Frontal cortex (tissue), 4 donors: ENCODE measurements at places on chromosomes 4 and X. TPM values are rescaled to one million over a fixed set of nuclear protein-coding genes. Genes with fewer than 3 reads are reported as not detected.

CENPVL2 gene
- 3.3 TPM for total RNA-seq

DBET gene
- not detected for total RNA-seq

RS1 gene
- not detected for total RNA-seq

STK32B gene
- total RNA-seq, result 57.5 TPM

CXCL3 gene
- 0.41 TPM for total RNA-seq

AFF2 gene
- 313 TPM for total RNA-seq

MID1 gene
- total RNA-seq, result 7.7 TPM

SLC34A2 gene
- total RNA-seq, result under 0.01 TPM

MND1 gene
- 3.7 TPM for total RNA-seq

HTR2C gene
- 11.0 TPM for total RNA-seq

CC2D2A gene
- 18.8 TPM for total RNA-seq

AMOT gene
- 12.6 TPM for total RNA-seq

- DNase-seq, result peak; percentile 27
Observed at GRCh38 chrX:15497865-15498264, 2.7 kb upstream of the BMX start.

DNA sequence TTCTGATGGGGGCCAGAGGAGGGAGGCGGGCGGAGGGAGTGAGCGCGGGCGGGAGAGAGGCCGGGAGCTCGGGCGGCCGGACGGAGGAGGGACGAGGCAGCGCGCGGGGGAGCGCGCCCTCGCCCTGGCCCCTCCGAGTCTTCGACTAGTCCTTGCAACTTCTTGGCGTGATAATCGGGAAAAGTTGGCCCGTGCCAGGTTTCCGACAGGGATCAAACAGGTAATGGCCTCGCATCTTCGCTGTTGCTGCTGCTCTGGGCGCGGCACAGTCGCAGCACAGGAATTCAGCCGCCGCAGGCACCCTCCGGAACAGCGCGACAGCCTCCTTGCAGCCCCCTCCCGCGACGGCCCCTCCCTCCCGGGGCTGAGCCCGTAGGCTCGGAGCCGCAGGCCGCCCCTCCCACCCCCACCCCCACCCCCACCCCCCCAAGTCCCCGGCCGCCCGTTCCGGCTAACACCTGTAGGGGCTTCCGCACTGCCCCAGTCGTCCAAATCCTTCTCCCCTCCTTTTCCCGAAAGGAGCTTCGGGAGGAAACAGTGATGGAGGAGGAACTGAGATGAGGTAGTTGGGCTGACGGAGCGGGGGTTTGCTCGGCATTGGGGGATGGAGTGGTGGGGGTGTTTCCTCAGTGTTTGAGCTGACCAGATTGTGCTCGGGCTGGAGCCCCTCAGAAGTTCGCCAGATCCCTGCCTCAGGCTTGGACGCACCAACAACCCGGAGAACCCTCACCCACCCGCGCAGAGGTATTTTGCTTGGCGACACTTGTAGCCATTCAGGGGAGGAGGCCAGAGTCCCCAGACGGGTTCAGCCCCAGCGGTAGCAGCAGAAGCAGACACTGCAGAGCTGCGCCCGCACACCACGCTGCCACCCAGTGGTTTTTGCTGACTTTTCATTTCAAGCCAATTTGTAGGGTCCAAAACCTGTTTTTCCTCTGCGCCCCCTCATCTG, at the start of gene FGF13:
FGF13 (minus strand) TSS at position 319 of the 949 bp plus-strand sequence. CDS start 714 bp downstream, outside the sequence.
- peak; percentile 28 for DNase-seq

GRCh38 chr4:26150948-26151347, 169.9 kb upstream of the RBPJ start:
- no peak for DNase-seq

DNA sequence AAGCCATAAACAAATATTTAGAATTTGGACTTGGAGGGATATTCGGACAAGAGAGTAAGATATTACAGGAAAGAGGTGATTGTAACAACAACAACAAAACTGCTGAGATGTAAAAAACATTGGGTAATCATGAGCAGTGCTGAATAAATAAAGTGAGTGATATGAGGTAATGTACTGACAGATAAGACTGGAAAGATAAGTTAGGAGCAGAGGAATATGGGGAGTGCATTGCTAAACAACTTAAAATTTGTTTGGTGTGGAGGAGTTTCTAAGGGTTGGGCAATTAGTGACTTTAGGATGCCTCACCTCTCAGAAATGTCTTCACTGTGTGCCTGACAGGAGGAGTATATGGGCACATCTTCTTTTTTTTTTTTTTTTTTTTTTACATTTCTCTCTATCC, 637.8 kb upstream of the GRIA3 start:
- no peak for DNase-seq

GRCh38 chr4:129342819-129343408, 247.0 kb downstream of the C4orf33 start:
- no peak for DNase-seq

- no peak for DNase-seq
Observed at GRCh38 chr4:26826721-26827120, 33.9 kb upstream of the STIM2 start.

- no peak for DNase-seq
Observed at GRCh38 chr4:57043347-57044251, 64.9 kb downstream of the POLR2B start.

DNA sequence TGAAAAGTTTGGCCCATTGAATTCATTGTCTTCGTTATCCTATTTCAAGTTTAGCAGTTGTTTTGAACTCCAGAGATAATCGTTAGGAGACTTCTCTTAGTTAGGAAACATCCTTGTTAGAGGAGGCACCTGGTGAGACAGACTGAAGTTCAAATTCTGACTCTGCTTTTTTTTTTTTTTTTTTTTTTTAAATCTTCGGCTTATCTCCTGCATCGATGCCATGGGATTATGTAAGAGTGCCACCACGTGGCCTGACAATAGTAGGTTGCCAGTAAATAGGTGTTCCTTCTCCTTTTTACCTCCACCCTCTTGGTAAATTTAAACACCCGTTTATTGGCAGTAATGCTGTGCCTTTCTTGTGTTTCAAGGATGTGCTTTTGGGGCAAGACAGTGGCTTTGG, 149.3 kb downstream of the SOWAHB start:
- DNase-seq, result no peak

GRCh38 chr4:163600727-163601126, 106.2 kb downstream of the TMA16 start:
- DNase-seq, result no peak

- no peak for DNase-seq
Observed at GRCh38 chrX:81208916-81209315, 7.0 kb downstream of the SH3BGRL start.

- no peak for DNase-seq
Observed at GRCh38 chr4:1511441-1512041, 105.3 kb upstream of the NKX1-1 start.

- DNase-seq, result no peak
Observed at GRCh38 chr4:186820391-186820891, 96.8 kb upstream of the FAT1 start.

- DNase-seq, result no peak
Observed at GRCh38 chr4:119032921-119033685, 102.5 kb upstream of the MYOZ2 start.

DNA sequence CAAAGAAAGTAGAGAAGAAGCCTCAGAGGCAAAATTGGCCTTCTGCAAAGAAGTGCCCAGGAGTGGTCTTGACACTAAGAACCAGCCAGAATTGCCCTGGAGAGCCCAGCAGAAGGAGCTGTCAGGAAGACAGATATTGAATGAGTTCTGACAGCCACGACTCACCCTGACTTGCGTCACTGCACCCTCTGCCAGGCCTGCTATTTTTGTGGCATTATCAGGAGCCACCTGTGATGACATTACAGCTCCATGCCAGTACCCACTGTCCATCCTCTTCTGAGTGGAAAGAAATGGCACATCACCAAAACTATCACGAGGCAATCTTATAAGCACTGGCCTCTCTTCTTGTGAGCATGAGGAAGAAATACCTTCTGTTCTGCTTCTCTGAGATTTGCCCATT, 67.7 kb downstream of the SMIM20 start:
- DNase-seq, result no peak

- DNase-seq, result peak; percentile 12
Observed at GRCh38 chr4:169348541-169348940, 77.8 kb upstream of the SH3RF1 start.

GRCh38 chr4:105126311-105127169, 20.1 kb upstream of the TET2 start:
- no peak for DNase-seq

DNA sequence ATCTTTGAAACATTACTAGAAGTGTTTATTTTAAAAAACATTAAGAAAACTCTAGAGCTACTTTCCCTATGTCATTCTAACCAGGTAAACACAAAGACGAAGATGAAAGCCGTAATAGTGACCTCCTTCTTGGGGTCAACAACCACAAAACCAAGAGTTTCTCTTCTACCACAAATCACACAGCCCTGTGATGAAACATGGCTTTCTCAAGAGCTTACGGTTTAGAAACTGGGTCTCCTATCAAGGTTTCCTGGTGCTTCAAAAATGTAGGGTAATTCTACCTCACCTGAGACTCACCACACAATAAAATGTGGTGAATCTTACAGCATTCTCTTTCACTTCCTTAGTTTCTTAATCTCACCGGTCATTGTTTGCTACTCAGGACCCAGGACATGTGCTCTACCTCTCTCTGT, 50.9 kb downstream of the CORIN start:
- DNase-seq, result no peak

- DNase-seq, result no peak
Observed at GRCh38 chr4:154738426-154738825, 5.4 kb upstream of the LRAT start.

GRCh38 chr4:71239365-71239764, 99.5 kb upstream of the SLC4A4 start:
- no peak for DNase-seq

DNA sequence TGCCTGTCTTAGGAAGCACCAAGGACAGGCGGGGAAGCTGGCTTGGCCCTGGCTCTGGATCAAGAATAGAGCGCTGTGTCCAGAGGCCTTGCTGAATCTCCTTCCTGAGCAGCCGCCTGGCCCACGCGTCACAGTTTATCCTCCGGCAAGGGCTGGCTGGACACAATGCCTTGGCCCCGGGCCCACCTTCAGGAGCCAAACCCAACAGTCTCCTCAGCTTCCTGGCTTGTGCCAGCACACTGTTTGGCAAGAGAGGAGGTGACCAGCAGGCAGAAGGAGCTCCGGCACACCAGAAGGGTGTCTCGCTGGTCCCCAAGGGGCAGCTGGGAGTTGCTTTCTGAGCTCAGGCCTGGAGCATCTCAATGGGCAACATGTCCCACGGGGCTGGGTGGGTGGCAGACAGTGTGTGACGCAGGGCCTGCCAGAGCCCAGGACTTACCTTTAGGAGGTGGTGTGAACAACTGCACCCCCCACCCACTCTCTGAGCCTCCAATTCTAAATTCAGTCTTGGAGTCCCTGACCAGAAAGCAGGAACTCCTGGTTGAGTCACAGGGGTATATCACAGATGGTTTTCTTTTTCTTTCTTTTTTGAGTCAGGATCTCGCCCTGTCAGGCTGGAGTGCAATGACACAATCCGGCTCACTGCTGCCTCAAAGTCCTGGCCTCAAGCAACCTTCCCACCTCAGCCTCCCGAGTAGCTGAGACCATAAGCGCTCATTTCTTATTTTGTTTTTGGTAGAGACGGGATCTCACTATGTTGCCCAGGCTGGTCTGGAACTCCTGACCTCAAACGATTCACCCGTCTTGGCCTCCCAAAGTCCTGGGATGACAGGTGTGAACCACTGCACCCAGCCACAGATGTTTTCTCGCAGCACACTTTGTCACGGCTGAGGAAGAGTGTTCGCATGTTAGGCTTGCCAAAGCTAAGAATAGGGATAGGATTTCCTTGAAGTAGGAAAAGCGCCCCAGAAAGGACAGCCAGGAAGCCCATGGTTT, 361.2 kb downstream of the BCOR start:
- peak; percentile 30 for DNase-seq

DNA sequence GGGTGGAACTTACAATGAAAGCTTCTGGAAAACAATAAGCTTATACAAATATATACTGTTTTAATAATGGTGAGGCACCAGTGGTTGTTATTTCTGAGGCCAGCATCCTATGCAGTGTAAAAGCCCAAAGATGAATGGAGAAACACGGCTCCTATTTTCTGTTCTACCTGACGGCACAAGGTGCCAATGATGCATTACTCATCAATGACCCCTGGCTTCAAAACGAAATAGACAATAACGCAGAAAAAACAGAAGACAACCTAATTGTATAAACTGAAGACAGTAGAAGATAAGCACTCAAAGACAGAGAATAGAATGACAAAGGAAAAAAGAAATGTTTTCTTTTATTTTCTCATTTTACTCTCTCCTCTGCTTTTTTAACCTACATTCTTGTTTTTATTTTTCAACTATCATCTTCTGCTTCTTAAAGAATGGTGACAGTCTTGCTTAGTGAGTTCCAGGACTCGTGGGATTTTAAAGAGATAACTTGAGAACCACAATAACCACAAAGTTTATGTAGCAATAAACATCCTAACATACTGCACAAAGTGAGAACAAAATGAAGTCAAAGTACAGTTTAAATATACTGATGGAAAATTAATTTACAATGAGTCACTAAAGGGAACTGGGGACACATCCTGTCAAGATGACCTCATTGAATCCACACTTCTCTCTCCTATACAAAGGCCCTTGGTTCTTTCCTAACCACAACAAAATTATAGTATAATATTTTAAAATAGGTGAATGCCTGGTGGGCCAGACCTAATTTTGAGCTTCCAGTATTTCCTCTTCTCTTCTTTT, 169.8 kb downstream of the BTC start:
- no peak for DNase-seq

GRCh38 chrX:123749643-123750042, 16.8 kb upstream of the THOC2 start:
- DNase-seq, result no peak

- DNase-seq, result no peak
Observed at GRCh38 chr4:124806403-124806802, 93.9 kb upstream of the ANKRD50 start.

GRCh38 chrX:116318672-116319071, 117.7 kb upstream of the SLC6A14 start:
- no peak for DNase-seq

- DNase-seq, result no peak
Observed at GRCh38 chr4:90007494-90008167, 113.0 kb downstream of the MMRN1 start.

- no peak for DNase-seq
Observed at GRCh38 chr4:10013722-10014121, 7.6 kb downstream of the SLC2A9 start.

- no peak for DNase-seq
Observed at GRCh38 chr4:183353557-183353956, 31.3 kb upstream of the CLDN24 start.

DNA sequence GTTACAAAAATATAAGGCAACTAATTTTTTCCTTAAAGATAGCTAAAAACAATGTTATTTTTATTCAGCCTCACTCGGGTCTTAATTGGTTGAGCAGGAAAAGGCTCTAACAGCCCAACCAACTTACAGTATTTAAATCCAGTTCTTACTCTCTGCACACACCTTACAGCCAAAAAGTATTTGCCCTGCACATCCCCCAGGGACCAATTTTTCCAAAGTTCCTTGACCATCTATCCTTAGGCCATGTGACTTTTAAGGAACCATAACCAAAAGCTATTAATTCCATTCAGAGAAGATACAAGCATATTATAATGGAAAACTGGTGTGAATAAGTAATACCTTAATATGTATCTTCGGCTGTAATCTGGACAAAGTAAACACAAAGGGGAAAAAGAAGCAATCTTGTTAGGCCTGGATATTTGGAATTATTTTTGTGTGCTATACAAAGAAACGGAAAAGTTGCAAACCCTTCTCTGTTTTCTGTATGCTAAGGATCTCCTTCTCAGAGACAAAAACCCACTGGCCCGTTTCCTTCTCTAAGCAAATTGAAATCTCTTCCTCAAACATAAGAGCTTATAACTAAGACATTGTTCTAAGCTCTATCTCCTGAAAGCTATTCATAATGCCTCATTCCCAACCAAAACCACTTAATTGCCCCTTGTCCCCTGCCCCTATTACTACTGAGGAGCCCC, 1.0 kb upstream of the THAP9 start:
- no peak for DNase-seq

- no peak for DNase-seq
Observed at GRCh38 chrX:109125304-109125703, 356.6 kb downstream of the GUCY2F start.
